Skin of body (tissue), 3 donors: ENCODE measurements at places on chromosomes 5 and 9.

DNA sequence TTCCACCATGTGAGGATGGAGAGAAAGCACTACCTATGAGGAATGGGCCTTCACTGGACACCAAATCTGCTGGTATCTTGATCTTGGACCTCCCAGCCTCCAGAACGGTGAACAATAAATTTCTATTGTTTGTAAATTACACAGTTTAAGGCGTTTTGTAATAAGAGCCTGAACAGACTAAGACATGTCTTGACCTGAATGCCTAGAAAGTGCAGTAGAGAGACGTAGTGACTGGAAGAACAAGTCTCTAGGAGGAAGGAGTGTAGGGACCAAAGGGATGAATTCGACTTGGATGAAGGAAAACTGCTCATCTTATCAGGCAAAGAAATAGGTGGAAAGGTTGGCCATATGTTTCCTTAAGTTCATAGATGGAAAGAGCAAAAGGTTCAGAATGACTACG, 309.8 kb upstream of the RGMB start:
- DNase-seq, result no peak

- DNase-seq, result no peak
Observed at GRCh38 chr9:90165281-90165680, 477.3 kb downstream of the DIRAS2 start.

- no peak for DNase-seq
Observed at GRCh38 chr9:518540-518939, 303.9 kb downstream of the DOCK8 start.

DNA sequence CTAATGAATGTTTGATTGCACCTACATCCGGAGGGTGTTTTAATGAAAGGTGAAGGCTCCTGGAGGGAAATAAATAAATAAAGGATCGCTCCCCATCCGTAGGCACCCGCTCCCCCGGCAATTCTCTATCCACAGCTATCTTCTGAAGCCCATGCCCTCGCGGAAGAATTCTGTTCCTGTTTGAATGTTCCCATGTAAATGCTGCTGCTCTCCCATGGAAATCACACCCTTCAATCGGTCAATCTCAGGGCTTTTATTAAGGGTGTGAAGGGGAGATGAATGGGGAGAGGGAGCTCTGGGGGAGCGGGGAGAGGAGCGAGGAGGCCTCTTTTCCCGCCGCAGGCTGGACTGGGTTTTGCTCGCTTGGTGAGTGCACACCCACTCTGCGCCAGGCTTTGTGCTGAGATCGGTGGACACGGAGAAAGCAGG, 21.1 kb upstream of the ARAP3 start:
- DNase-seq, result no peak

GRCh38 chr5:173962436-173962972, 26.5 kb upstream of the C5orf47 start:
- no peak for DNase-seq
